ENCODE measurements at places on chromosomes 5 and 9.
A peak's percentile ranks its signal among the peaks of the same experiment; 100 is the strongest.

DNA sequence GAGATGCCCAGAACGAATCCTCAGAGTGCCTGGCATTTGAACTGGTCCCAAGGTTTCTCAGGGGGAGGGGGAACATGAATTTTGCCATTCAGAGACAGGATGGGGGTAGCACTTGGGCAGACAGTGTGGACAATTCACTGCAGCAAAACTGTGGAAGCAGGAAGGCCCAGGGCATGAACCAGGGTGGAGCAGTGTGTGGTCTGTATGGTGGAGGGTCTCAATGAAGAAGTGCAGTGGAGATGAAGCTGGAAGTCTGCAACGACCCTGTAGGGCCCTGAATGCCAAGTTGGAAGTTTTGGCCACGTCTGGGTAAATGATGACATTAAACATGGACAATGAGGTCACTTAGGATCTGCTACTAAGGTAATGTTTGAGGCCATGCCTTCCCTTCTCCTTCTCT lies 273.9 kb downstream of the CDK5RAP2 start:
- DNase-seq: no peak

DNA sequence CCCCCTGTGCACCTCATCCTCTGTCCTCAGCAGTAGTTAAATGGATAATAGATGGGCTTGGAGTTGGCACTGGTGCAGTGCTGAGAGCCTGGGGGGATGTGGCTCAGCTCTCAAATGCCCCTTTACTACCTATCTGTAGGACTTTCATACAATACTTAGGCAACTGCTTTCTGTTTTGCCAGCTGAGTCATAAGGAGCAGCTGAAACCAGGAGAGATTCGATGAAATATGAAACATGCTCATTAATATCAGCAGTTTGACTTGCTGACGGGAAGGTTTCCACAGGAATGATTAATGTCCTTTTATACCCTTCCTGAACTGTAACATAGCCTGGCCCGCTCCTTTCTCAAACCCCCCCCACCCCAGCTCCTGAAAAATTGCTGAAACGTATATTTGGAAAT lies 142.6 kb downstream of the SAXO1 start:
- no peak for DNase-seq

DNA sequence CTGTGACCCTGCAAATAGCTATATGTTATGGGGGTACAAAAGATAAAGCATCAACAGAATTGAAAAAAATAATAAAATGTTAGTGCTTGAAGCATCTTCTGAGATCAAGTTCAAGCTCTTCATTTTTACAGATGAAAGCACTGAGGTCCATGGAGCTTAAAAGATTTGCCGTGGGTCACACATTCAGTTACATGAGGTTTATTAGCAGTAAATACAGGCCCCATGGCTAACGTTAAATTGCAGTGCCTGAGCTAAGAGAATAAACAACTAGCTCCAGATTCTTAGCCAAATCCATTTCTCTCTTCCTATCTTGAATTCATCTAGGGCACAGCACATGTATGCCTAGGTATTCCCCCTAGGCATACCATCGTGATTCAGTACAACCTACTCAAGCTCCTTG lies 2052.7 kb upstream of the C9orf72 start:
- DNase-seq: no peak

- no peak for DNase-seq
These were observed 653.7 kb downstream of the NR2F1-AS1 start for GRCh38 chr5:92927291-92927778.

DNA sequence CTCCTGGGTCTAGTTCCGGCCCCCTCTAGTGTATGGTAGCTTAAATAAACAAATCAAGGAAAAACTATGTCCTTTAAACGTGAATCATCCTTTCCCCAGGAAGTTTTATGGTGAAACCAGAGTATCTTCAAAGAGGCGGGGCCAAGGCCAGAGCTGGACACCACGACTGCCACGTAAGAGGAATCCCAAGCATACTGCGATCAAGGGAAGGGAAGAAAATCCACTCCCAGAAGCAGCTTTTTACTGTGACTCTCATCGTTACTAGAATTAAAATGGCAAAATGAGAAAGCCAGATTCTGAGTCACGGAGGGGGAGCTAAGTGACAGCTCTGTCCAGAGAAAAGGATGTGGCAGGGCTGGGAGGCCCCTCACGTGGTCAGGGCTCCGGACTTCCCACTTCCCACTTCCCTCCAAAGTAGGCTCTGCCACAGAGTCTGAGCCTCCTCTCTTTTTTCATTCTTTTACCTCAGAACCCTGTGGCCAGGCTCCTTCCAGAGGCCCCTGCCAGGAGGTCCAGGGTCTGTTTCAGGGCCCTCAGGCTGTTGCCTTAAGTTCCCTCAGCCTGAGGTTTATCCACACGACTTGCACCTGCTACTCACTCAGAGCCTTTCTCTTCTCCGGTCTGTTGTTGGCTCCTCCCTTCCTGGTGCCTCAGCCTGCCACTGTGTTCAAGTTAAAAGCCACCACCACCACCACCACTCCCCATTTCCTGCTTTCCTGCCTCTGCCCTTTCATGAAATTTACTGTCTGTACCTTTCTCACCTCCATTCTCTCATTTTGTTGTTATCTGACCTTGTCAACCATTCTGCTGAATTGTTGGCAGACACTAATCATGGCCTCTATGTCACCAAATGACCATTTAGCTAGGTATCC lies 1.4 kb upstream of the GLRX start:
- DNase-seq: no peak

- no peak for DNase-seq
These were observed 16.5 kb upstream of the SPDL1 start for GRCh38 chr5:169567079-169567478.

DNA sequence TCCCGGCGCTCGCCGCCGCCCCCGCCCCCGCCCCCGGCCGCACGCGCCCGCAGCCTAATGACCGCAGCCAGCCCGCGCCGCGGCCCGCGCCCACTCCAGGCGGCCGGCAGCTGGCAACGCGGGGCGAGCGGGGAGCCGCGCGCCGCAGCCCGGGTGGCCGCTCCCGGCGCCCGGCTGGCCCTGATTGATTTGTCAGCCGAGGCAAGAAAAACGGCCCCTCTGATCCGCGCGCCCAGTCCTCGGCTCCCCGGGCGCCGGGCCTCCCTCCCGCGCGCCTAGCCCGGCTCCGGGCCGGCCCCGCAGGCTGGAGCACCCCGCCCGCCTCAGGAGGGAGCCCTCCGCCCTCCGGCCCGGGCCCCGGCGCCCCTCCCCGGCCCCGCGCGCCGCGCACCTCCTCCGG lies 11.9 kb upstream of the LHX2 start:
- no peak for DNase-seq

DNA sequence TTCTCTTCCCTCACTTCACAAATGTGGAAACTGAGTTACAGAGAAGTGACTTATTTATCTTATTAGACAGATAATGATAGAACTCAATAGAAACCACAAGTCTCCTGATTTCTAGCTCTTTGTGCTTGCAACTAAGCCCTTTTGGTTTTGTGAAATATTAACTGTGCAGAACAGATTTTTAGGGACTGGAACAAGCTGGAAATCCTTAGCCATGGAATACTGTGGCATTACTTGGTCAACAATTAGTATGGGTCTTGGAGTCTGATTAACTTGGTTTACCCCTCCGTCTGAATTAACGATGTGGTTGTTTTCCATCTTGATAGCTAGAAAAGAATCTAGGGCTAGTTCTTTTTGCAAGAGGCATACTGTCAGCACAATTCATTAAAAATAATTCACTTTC lies 584 bp upstream of the KLF9 start:
- DNase-seq: no peak

DNA sequence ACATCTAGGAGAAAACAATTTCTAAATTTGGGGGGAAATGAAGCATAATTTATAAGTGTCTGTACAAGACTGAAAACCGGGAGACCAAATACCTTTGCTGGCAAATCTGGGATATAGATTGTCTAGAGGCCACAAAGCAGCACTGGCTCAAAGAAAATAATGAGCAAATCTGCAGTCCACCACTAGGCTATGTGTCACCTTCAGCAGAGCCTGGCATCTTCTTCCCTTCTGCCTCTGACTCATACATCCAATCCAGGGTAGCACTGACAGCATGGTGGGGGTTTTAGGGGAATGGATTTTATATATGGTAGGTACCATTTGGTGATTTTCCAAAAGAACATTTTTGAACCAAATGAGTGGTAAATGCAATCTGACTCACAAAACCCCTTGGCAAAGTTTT lies 12.8 kb downstream of the FAM81B start:
- DNase-seq: no peak

GRCh38 chr9:106707291-106707690 lies 155.7 kb upstream of the ZNF462 start:
- no peak for DNase-seq

GRCh38 chr5:36407396-36407795 lies 105.7 kb upstream of the RANBP3L start:
- no peak for DNase-seq

- no peak for DNase-seq
These were observed 181.4 kb downstream of the NTRK2 start for GRCh38 chr9:84850830-84851392.

- DNase-seq: no peak
These were observed 10.1 kb upstream of the ADRB2 start for GRCh38 chr5:148816357-148816756.

DNA sequence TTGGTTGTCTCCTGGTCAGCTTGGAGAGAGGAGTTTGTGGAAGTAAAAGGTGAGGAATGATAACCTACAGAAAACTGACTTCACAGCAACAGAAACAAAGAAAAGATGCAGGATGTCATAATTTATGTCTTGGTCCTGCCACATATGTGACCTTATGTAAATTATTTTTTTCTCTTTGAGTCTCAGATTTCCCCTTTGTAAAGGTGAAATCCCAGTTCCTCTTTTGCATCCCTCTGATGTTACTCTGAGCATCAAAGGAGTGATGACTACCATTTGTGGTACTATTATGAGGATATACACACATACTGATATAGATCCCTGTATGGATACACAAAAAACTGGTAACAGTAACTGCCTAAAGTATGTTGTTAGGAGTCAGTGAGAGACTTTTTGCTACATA lies 1.4 kb upstream of the THG1L start:
- DNase-seq: no peak

DNA sequence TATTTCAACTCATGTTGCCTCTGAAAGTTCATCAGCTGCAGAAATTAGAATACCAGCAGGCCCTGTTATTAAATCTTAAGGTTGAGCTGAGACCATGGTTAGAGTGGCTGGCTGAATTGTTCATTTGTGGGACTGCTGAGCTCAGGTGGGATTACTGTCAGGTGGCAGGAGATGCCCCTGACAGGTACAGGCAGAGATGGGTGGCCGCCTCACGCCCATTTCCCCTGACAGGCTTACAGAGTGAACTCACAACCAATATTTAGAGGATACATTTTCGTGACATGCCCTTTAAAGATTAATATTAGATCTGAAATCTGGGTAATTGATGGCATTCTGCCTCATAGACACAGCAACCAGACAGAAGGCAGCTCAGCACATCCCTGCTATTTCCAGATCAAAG lies 136.0 kb downstream of the MVB12B start:
- DNase-seq: no peak

DNA sequence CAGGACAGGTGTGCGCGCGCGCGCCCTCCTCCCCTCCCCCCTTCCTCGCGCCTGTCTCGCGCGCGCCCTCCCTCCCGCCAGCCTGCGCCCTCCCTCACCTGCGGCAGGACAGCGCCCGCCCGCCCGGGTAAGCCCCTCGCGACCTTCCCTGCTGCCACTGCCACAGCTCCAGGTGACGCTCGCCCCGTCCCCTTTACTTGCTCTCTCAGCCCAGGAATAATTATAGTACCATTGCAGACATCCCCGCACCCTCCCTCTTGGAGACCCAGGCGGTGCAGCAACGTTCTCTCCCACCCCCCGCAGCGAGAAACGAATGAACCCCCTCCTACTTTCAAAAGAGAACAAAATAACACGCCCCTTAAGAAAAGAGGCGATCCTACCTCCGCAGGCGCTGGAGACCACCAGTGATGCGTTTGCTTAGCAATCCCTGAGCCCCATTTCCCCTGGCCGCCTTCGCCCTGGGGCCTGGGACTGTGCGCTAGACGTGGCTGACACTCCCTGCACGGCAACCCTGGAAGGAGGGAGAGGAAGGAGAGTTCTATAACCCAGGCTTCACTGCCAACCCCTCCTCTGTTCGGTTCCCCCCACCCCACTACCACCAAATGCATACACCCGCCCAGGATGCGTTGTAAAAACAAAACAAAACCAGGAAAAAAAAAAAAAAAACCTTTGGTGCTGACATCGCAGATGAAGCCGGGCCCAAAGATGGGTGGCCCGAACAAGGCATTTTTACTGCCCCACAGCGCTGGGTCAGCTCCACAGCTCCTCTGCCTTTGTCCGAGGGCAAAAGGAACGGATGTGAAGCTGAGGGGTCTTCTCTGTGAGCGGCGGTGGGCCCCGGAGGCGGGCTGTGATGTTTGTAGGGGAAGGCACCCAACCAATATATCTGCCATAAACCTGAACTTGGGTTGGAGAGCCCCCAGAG lies 5.6 kb upstream of the PURA start:
- DNase-seq: no peak

DNA sequence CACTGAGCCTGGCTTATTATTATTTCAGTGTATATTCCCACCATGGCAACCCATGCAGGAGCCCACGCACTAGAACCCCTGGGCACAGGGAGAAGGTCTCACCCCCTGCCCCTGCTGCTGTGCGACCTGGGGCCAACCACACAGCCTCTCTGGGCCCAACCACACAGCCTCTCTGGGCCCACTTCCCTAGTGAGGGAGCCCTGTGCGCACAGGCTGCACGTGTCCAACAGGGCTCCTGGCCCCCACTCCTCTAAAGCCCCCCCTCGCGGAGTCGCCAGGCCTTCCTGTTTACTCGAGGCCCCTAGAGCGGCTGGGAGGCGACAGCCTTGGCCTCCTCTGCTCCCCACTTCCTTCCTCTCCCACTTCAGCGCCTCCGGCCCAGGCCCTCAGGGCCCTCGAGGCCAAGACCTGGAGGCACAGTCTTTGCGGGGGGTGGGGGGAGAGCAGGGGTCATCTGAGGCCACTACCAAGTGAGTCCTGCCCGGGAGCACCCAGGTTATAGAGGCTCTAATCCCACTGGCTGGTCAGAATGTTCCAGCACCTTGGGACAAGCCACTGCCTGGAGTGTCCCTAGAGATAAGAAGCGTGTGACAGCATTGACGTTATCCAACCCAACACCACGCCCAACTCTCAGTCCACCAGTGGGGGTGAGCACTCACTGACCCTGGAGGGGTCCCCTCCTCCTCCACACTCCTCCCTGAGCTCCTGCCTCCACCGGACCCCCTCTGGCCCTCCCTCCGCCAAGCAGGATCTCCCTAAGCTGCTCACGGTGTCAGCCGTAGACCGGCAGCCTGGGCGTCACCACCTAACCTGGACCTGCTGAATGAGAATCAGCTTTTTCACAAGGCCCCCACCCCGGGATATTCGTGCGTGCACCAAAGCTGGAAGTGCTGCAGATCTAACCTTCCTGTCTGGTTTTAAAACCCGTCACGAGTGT lies 7.9 kb upstream of the ENG start:
- peak; percentile 28 for DNase-seq
